ENCODE measurements at places on chromosomes 3 and 15.

GRCh38 chr15:68667800-68668625 lies 89.2 kb downstream of the CORO2B start:
- DNase-seq: no peak

DNA sequence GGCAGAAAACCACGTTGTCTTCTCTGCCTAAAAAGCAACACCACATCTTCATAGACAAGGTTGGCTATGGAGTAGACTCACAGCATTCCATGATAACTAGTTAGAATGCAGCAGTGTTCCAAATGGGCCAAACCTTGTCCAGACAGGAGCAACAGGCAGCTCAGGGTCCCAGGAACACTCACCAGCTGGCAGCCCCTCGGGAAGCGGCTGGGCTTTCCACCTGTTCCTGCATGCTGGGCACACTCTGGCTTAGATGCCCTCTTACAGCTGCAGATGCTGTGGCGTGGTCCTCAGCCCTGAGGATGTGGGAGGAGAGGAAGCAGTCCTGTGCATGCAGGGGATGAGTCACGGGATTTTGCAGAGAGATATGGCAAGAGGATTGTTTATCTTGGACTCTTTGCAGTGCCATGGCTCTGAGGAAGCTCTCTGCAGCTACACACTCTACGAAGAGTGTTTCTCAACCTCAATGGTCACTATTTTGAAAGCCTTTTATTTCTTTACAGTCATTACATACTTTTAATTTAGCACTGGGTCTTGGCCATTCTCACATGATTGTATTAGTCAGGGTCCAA lies 11.3 kb downstream of the NRROS start:
- peak; percentile 95 for DNase-seq

- no peak for DNase-seq
These were observed 18.4 kb downstream of the ACKR2 start for GRCh38 chr3:42827654-42828053.

GRCh38 chr3:194180570-194180969 lies 44.6 kb downstream of the HES1 start:
- no peak for DNase-seq

DNA sequence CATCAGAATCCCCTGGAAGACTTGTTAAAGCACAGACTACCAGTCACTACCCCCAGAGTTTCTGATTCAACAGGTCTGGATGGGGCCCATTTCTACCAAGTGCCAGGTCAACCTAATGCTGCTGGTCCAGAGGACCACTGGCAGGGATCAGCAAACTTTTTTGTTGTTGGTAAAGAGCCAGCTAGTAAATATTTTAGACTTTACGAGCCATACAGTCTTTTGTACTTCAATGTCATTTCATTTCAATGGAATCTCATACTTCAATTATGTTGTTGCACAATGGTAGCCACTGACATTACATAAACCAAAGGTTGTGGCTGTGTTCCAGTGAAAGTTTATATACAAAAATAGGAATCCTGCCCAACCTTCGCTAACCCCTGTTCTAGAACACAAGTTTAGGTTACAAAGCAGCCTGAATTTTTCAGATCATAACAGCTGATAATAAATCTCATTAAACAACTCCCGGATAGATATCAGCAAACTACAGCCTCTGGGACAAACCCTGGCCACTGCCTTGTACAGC lies 28.7 kb downstream of the ULK4 start:
- no peak for DNase-seq

DNA sequence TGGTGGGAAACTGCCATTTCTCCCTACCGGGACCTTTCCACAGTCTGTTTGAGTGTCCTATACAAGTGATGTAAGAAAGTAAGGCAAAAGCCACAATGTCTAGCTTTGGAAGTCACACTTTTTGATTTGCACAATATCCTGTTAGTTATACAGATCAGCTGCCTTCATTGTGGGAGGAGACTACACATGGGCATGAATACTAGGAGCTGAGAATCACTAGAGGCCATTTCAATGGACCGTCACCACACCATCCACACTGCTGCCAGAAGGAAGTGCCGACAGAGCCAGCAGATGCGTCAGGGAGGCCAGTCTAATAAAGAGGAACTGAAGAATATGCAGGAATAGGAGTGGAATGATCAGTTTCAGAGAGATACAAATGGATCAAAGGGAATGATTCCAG lies 65.8 kb downstream of the SCN11A start:
- DNase-seq: peak; percentile 74

DNA sequence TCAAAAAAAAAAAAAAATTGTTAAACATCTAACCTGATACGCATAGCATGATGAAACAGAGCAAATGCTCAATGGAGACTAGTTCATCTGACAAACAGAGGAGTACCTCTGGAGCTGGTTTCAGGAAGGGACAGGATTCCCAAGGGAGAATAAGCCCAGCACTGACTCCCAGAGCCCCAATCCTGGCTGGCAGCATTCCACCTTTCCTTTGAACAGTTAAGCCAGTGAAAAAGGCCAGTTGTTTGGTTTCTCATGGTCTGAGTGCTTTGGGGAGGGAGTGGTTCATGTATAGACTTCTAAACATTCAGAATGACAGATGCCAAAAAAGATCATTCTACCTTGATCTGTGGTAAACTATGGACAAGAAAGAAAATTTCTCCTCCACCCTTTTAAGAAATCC lies 277.9 kb upstream of the RARB start:
- DNase-seq: no peak

DNA sequence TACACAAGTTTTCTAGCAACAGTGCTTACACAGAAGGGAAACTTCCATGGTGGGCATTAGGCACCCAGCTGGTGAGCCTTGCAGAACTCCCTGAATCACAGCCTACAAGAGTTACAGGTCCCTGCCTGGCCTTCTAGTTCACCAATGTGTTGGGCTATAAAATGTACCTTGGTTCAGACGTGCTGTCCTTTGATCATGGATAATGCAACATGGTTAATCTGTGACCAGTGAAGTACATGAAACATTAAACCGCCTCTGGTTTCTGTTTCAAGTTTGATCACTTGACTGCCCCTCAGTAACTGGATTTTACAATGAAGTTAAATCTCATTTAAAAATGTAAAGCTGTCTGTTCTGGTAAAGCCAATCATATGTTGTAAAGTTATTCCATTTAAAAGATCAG lies 51.8 kb downstream of the FMN1 start:
- DNase-seq: no peak

GRCh38 chr3:61979638-61980037 lies 393.7 kb downstream of the FEZF2 start:
- DNase-seq: no peak

GRCh38 chr15:71790081-71790480 lies 20.3 kb upstream of the NR2E3 start:
- DNase-seq: no peak

DNA sequence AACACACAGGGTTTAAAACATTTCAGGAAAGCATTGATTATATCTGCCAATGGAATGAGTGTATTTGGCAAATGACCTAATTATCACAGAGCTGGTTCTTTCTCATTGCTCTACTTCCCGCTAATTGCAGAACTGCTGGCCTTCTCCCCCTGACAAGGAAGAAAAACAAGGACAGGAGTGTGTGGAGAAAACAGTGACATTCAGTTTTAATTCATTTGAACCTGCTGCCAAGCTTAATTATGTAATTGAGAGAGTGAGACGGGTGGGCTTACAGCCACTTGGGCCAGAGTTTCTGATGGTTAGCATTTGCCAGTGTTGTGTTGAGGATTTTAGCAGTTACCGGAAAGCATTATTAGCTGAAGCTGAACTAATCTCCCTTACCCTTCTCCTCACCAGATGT lies 301.4 kb downstream of the RBMS3 start:
- DNase-seq: no peak

DNA sequence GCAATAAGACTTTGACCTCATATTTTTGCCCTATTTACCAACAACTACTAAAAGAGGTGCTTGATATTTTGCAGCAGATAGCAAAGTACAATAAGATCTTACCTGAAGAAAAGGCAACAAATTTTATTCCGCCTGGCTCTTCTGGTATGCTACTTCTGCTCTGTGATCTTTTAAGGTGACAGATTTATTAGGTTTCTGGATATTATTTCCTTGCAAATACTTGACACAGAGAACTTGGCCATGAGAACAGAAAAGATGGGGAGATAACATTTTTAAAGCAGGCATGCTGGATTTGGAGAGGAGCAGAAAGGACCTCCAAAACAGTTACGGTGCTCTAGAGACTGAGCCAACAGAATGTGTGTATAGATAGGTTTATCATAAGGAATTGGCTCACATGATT lies 86.7 kb upstream of the RNF7 start:
- DNase-seq: no peak

DNA sequence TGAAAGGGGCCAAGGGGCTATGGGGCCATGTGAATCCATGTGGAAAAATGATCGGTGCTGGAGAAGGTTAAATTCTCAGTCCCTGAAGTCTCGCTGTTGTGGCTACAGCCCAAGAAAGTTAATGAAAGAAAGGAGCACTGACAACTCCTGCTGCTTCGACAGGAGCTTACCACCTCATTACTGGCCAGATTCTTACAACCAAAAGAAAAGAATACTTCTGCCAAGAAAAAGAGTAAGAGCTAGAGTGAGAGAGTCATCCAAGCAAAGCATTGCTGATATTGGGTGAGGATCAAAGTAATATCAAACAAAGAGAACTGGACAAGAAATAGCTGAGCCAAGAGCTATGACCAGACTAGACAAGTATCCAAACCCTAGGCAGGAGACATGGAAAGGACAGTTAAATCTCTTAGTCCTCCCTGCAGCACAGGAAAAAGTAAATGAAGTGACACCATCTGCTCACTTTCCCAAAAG lies 348.4 kb upstream of the PLSCR5 start:
- DNase-seq: no peak

- no peak for DNase-seq
These were observed 295.1 kb downstream of the CHST2 start for GRCh38 chr3:143414571-143415253.

DNA sequence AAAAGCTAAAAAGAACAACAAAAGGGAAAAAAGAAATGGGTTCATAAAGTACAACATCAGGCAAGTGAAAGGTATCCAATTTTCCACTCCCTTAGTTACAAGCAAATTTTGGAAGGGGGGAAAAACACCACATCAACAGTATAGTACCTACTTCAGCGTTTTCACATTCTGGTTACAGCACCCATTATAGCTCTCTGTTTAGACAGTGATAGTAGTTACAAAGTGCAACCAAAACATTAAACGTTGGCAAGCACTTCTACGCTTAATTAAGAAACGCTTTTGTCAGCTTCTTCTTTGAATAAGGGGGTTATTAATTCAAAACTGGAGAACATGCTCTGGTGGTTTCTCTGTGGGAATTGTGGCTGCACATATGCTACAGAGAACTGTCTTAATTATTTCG lies 180.2 kb downstream of the VPS13C start:
- DNase-seq: no peak

DNA sequence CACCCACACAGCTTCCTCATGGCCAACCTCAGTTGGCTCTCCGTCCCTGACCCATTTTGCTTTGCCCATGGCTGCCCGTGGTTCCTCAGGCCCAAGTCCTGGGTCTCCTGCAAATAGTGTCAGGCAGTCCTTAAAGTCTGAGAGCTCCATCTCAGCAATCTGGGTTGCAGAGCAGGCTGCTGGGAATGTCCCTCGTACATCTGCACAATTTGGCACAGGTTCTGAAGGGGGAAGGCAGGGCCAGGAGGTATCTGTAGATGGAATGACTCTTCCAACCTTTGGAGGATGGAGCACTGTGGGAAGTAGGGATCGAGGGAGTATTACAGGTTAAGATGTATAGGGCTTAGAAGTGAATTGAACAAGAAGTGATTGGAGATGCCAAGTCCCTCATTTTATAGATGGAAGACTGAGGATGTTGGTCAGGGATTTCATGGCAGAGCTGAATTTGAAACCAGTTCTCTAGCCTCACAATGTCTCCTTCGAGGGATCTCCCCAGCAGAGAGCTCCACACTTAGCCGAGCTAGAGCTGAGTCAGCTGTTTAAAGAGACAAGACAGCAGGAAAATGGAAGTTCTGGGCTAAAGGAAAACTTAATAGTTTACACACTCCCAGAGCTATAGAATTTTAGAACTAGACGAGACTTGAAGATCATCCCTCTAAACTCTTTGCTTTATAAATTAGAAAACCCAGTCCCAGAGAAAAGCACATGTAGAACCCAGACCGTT lies 9.2 kb downstream of the CKMT1A start:
- no peak for DNase-seq

DNA sequence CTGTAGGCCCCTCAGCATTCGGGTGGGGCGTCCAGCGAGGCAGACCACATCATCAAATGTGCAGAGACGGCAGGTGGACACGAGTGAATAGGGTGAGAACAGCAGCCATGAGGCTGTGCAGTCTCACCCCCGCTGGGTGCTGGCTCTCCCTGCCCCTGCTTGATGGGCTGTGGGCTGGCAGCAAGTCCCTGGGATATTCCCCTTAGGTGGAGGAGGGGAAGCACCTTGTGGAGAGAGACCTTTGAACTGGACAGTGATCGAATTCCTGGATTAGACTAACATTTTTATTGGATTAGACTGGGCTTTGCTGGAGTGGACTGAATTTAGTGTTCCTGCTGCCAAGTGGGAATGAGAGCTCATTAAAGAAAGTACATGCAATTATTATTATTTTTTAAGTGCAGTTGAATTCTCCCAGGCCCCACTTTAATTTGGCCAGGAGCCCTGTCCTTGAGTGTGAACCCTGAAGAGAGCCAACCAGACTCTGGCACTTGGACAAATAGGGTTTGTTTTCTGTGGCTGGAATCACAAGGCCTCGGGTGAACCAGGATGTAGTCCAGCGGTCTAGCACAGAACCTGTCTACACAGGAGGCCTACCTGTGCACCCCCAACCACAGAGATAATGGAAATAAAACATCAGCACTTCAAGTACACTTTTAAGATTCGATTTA lies 193.1 kb downstream of the ABHD5 start:
- no peak for DNase-seq

GRCh38 chr15:48652510-48653076 lies 7.1 kb upstream of the FBN1 start:
- DNase-seq: no peak

DNA sequence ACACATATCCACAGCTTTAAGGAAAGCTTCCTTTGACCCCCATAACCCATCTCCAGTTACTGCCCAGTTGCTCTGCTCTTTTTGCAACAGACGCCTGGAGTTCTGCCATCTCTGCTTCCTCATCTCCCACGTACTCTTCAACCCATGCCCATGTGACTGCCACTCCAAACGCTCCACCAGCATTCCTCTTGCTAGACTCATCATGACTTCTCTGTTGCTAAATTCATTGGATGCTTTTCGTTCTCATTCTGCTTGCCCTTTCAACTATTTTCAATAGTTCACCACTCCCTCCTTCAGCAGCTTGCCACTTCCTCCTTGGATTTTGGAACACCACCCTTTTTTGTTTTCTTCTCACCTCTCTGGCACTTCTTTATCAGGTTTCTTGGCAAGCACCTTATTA lies 2.7 kb upstream of the KNSTRN start:
- DNase-seq: peak; percentile 87

All from suppressor macrophage treated with lipopolysaccharide for 4 hours (primary cell).